Stimulated activated CD4-positive, alpha-beta T cell treated with anti-CD3 and anti-CD28 coated beads, Interleukin-12 subunit alpha, Interleukin-12 subunit beta, amount 100 ng/mL, for 48 hours (primary cell): ENCODE measurements at places on chromosomes 16 and 17.

DNA sequence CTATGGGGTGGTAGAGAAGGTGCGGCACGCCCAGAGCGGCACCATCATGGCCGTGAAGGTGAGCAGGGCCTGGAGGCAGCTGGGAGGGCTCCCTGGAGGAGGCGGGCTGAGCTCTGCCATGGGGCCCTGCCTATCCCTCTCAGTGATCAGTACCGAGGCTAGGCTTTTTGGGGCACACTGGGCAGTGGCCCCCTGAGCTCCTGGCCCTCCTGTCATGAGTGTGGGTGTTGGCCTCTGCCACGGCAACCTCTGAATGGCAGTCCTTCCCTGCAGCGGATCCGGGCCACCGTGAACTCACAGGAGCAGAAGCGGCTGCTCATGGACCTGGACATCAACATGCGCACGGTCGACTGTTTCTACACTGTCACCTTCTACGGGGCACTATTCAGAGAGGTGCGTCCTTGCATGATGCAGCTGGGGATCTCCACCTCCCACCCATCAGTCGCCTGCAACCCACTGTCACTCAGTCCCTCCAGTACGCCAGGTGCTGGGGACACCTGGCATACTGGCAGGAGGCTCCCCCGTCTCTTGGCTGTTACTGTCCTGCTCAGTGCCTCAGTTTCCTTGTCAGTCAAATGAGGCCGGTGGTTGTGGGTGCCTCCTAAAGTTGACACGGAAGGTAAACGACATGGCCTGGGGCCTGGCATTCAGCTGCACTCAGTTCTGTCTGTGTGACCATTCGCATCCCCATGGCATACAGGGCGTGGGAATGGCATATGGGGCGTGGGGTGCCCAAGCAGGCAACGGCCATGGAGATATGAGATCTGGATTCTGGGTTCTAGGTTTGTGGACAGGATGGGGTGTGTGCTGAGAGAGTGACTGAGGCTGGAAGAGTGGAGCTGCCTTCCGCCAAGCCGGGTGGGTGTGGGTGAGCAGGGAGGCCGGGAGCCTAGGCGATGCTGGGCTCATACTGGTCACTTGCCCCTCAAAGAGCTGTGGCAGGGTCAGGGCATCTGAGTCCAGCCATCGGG is 16.4 kb downstream of the MAP2K3 start:
- no peak for DNase-seq

DNA sequence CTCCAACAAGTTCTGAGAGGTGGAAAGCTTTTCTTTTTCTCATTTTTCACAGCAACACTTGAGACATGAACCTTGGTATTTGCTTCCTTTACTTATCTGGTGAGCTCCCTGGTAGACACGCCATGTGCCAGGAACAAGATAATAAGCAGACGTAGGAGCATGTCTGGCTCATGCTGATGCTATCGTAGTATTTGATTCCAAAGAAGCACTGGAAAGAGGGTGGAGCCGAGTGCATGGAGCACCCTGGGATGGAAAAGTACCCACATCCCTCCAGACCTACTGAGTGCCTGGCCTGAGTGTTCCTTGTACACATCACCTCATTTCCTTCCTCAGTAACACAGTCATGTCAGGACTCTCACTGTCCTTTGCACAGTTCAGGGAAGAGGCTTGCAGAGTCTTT is 231.0 kb downstream of the CBLN1 start:
- no peak for DNase-seq

DNA sequence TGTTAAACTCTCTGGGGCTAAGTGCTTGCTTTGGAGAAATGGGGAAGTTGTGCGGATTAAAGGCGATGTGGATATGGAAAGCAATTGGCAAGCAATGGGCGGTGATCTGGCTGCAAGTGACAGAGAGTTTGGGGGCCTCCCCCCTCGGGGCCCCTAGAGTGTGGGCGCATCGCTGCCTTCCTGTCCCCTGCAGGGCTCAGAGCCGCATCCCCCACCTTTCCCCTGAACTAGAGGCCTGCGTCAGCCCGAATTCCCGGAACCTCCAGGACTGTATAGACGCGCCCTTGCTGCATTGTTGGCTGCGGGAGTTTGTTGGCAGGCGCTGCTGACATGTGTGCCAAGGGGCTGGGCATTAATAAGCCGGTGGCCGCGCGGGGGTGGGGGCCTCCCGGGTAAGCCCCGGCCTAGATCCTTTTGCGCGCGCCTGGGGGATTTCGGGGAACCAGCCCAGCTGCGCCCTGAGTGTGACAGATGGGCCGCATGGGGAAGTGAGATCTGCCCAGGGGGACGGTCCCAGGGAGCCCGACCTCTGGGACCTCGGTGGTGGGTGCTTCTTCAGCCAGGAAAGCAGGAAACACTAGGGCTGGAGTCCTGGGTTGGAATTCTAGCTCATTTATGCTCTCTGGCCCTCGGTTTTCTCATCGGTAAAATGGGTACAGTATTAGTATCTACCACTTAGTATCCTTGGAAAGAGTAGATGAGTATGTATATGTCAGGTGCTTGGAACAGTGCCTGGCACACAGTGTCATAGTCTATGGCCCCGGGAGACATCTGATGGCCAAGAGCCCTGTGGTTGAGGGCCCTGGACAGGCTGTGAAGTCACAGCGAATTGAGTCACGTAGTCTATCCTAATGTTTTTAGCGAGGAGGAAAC is 1.0 kb downstream of the EEF2K start:
- no peak for DNase-seq

DNA sequence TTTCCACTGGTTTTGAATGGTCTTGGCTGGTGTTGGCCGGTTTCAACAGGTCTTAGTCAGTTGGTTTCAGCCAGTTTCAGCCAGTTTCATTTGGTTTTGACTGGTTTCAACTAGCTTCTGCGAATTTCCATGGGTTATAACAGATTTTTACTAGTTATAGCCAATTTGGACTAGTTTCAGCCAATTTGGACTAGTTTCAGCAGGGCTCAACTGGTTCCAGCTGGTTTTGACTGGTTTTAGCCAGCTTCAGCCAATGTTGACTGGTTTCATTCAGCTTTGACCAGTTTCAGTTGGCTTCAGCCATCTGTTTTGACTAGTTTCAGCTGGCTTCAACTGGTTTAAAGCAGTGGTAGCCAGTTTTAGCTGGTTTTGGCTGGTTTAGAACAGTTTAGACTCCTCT is 432.6 kb downstream of the UTP18 start:
- DNase-seq: no peak

DNA sequence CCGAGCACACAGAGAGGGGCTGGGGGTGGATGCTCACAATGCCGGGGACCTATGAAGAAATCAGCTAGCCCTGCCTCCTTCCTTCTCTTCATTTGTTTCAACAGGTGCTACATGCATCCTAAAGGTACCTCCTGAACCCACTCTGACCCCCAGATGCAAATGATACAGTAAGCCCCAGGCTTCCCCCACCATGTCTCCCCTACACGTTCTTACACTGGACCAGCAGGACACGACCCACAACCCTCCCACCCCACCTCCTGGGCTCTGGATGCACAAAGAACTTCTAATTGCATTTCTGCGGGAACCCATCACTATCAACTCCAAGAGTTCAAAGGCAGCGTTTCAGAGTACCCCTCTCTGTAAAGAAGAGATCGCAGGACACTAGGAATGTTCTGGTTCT is 2.1 kb downstream of the XYLT1 start:
- no peak for DNase-seq

GRCh38 chr16:70749681-70750601 is 51.0 kb downstream of the VAC14 start:
- no peak for DNase-seq

GRCh38 chr17:298791-299450 is 53.7 kb downstream of the RPH3AL start:
- no peak for DNase-seq

GRCh38 chr17:17176341-17176740 is 29.8 kb downstream of the PLD6 start:
- DNase-seq: no peak

DNA sequence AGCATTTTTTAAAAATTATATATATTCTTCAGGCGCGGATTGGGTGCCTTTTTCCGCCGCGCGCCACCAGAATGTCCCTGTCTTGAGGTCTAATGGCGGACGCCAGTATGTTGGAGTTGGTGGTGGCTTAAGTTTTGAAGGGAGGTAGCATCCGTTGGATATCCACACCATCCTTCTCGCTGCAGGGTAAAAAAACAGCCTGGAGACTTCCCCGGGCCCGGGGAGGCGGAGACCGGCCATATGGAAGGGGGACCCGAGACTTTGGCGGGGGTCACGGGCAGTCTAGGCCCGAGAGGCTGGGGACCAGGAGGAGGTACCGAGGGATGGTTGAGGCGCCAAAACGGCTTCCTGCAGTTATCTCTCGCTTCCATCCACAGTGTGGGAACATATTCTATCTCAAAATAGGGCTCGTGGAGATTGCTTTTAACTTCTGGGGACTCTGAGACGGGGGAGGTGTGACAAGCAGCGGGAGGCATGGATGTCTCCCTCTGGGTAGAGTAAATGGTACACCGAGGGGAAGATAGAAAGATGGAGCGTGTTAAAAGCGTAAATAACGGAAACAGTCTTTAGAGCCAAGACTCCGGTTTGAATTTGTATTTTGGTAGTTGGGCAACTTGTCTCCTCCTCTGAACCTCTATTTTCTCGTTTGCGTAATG is at the start of gene SF3B3:
Gene SF3B3 (plus strand): TSS at position 74 of the 656 bp plus-strand sequence. CDS start 2,841 bp downstream, outside the sequence.
- peak; percentile 56 for DNase-seq

- DNase-seq: no peak
Observed at GRCh38 chr16:19664166-19664565, 53.9 kb downstream of the KNOP1 start.

DNA sequence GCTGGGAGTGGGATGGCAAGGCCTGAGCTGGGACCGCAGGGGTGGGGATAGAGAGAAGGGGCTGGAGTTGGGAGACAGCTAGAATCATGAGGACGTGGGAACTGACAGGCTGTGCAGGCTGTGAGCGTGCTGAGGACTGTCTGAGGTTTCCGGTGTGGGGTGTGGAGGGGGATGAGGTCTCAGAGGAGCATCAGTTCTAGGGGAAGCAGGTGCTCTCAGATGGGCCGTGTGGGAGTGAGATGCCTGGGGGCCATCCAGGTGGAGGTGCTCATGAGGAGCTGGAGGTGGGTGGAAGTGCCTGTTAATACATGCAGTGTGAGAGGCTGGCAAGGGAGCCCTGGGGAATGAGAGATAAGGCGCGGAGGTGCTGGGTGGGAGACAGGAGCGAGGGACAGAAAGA is 27.2 kb downstream of the HASPIN start:
- no peak for DNase-seq
